Activated CD4-positive, CD25-positive, alpha-beta regulatory T cell treated with anti-CD3 and anti-CD28 coated beads, Interleukin-2, amount 50 U/mL, for 16 hours (primary cell): ENCODE measurements at places on chromosomes 12 and 14.

- DNase-seq = no peak
Observed at GRCh38 chr12:22986997-22987396, 362.0 kb downstream of the ETNK1 start.

GRCh38 chr12:76787689-76788088, 23.8 kb downstream of the ZDHHC17 start:
- DNase-seq = no peak

- DNase-seq = no peak
Observed at GRCh38 chr14:96170961-96171592, 33.6 kb upstream of the BDKRB2 start.

DNA sequence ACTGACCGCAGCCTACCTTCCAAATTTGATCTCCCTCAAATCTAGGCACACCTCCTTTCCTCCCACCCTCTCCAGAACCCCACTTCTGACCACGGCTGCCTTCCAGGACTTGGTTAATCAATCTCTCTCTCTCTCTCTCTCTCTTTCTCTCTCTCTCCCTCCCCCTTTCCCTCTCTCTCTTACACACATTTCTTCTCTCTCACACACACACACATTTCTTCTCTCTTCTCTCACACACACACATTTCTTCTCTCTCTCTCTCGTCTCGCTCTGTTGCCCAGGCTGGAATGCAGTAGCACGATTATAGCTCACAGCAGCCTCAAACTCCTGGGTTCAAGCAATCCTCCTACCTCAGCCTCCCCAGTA, 521 bp upstream of the GMFB start:
- no peak for DNase-seq

GRCh38 chr14:93120517-93120916, 4.8 kb upstream of the ITPK1 start:
- DNase-seq = no peak

- no peak for DNase-seq
Observed at GRCh38 chr12:121873216-121873569, 14.5 kb upstream of the HPD start.

DNA sequence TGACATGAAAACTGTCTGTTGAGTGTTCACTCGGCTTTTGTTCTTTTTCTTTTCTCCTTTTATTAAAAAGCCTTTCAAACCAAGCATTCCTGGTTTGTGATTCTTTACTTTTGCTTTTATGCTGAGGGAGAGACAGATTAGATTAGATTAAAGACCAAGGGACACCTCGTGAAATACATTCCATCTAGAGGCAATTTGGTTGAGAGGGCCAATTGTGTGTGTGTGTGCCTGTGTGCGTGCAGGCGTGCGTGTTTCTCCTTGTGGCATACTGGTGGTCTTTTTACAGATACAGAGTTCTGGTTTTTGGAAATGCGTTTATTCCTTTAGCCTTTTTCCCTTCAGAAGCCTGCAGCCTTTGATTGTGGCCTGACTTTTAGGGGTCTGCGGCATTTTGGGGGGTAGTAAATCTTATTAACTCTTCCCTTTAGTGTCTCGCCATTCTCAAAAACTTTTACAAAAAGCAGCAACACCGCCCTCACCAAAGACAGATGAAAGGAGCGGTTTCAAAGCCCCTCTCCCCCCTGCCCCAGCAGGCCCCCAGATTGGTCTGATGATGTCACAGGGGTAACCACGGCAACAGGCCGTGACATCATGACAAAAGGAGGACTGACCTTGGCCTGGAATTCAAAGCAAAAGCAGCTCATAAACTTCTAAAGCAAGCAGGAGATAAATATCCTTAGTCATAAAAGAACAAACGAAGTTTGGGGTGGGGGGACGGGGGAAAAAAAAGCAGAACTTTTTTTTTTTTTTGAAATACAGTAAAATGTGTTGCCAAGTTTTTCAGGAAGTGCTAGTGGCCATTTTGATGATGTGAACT, 84.1 kb upstream of the TBX3 start:
- no peak for DNase-seq

- no peak for DNase-seq
Observed at GRCh38 chr12:12081836-12082497, 11.2 kb downstream of the BCL2L14 start.

DNA sequence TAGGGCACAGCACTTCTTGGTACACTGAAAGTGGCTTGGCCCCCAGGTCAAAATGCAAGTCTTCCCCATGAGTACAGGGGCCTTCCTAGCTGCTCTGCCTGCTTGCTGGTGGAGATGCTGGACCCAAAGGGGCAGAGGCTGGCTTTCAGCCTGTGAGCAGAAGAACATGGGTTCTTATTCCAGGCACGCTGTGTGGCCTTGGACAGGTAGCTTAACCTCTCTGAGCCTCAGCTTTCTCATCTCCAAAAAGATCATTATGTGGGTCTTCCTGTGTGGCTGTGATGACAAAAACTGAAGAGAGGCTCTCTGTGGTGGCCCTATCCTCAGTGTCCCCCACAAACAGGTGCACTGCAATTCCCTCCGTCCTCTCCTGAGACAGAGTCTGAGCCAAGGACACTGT, 45.6 kb upstream of the TUNAR start:
- no peak for DNase-seq

GRCh38 chr14:85921241-85921640, 391.3 kb downstream of the FLRT2 start:
- DNase-seq = no peak

GRCh38 chr12:112988224-112988623, 9.9 kb downstream of the OAS2 start:
- no peak for DNase-seq

- DNase-seq = no peak
Observed at GRCh38 chr12:132437943-132438700, 51.8 kb upstream of the FBRSL1 start.

DNA sequence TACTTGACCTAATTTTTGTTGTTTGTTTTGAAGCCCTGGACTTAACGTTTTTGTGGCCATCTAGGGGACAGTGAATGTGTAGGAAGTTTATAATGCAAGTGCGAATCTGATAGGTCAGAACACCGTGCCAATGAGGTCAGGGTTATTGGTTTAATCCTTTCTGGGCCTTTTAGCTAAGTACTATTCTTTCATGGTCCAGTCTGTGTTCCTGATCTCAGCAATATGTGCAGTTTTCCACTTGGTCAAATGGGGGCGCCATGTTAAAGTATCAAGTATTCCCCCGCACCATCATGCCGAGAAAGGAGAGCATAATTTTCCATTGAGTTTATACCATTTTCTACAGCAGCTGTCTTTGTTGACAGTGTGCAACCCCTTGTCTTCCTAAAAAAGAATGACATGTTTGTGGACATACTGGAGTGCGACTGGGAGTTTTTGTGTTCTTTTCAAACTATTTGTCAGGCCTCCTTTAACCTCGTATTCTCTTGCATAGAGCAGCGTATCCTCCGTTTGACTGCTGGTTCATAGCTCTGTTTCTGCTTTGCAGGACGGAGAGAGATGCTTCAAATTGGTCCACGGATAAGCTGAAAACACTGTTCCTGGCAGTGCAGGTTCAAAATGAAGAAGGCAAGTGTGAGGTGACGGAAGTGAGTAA, 1.3 kb downstream of the AHSA1 start:
- DNase-seq = peak; percentile 27

DNA sequence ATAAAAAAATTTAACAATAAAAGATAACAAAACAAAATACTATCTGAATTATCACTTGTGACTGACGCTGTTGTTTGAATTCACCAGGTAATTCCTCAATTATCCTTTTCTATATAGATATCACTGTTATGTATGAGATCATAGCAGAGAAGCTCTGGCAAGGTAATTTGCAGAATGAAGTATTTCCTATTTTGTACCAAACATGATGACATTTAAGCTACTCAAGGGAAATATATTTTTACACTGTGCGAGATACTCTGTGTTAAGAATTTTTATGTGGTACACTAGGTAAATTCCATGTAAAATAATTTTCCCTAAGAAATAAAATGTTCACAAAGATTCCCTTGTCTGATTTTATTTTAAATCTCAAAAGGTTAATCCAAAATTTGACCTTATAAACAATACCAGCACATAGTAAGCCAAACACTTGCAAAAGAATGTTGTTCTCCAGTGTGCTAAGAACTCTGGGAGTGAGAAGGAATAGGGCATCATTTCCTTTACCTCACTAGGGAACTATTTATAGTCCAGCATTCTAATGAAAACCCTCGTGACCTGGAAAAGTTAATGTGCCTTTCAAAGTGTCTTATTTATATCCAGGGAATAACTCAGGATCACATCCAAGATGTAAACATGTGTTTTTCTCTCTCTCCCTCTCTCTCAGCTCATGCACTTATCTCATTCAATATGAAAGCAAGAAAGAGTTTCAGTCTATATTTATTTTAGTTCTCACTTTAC, 115.2 kb upstream of the RAP1B start:
- DNase-seq = no peak

DNA sequence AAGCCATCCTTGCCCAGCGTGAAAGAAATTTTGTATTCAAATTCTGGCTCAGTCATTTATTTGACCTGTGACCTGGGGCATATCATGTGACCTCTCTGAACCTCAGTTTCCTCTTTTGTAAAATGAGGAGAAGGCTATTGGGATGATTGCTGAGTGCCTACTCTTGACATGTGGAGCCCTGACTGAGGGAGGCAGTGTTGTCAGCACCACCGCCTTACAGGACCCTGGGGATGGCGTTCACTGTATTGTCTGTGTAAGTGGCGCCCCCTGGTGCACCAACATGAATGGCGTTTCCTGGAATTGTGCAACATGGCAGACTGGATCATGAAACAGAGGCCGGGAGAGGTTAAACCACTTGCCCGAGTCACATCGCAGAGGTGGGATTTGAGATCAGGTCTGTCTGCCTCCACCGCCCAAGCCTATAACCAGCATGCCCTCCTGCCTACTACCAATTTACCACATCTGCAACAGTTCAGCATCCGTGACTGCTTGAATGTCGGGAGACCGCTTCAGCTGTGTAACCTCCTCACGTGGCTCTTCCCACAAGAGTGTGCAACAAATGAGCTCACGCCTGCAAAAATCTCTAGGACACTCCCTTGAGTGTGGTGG, 20.1 kb upstream of the CCDC63 start:
- DNase-seq = peak; percentile 63

DNA sequence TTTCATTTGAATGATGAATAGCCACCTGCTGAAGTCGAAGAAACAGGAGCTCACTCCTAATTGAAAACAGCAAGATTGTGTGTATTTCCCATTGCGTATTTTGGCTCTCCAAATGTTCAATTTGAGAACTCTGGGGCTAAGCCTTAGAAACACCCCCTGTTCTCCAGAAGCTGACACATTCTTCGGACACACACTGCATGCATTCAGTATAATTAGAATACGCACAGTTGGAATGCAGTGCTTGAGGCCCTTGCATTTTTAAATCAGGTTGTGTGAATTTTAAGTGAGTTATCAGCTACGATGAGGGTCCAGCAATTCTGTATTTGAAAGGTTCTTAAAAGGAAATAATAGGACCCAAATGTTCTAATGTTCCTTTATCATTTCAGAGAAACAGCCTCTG, 103.8 kb downstream of the PRKD1 start:
- no peak for DNase-seq

DNA sequence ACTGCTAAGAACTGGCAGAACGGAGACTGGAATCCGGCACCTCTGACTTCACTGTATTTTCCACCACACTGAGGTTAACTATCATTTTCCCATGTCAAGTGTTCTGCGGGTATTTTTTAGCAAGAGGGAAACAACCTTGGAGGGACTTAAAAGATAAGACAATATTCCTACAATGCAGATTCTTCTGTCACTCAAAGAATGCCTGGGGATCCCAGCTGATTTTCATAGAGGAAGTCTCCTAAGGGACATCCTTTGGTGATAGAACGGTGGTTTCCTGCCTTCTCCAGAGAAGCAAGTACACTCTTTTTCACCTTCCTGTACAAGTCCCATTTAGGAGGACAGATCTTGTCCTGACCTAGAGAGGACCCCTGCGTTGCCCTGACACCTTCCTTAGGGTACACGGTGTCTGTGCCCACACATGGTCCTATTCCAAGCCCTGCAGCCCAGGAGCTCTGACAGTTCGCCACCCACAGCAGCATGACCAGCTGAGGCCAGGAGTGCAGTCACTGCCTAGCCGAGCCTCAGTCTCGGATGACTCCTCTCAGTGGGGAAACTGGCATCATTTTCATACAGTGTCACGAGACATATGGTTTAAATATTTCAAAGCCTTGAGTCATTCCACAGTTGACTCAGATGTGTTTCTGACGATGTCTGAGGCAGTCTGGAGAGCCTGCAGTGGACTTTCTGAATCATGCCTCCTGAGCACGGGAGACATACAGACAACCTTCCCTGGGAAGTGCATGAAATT, 181.3 kb upstream of the FKBP4 start:
- DNase-seq = no peak

- no peak for DNase-seq
Observed at GRCh38 chr12:3310271-3311026, 180.6 kb upstream of the PRMT8 start.

DNA sequence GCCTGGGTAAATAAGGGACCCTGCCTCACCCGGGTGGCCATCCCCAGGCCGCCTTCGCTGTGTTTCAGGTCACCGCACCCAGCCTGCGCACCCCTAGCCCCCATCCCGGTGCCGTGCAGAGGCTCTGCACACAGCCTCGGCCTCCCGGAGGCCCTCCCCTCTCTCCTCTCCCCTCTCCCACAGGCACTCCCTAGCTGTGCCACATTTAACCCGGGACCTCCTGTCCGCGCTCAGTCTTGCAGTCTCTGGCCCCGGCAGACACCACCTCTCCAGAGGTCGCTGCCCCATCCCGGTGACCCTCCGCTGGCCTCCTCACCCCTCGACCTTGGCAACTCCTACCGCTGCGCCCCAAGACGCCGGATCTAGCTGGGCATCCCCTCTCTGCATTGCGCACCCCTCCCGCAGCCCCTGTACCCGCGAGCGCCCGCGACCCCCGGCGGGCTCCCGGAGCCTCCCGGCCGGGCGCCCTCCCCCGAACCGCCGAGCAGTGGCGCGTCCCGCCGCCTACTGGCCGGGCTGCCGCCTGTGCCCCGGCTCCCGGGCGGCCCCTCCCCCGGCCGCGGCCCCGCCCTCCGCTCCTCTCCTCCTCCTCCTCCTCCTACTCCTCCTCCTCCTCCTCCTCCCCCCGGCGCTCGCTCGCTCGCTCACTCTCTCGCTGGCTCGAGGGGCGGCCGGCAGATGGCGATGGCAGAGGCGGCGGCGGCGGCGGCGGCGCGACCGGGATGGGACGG, 120.7 kb downstream of the AACS start:
- DNase-seq = no peak

- no peak for DNase-seq
Observed at GRCh38 chr12:130879212-130879686, 7.4 kb downstream of the RAN start.
